ENCODE measurements at places on chromosomes 7 and 10. TPM values are rescaled to one million over a fixed set of nuclear protein-coding genes. Genes with fewer than 3 reads are reported as not detected.

The TFEC gene
- not detected for total RNA-seq

The KLF14 gene
- total RNA-seq: not detected

The AKR1B15 gene
- not detected for total RNA-seq

The CALML3 gene
- not detected for total RNA-seq

The WNT2 gene
- total RNA-seq: not detected

The GJD4 gene
- total RNA-seq: not detected

DNA sequence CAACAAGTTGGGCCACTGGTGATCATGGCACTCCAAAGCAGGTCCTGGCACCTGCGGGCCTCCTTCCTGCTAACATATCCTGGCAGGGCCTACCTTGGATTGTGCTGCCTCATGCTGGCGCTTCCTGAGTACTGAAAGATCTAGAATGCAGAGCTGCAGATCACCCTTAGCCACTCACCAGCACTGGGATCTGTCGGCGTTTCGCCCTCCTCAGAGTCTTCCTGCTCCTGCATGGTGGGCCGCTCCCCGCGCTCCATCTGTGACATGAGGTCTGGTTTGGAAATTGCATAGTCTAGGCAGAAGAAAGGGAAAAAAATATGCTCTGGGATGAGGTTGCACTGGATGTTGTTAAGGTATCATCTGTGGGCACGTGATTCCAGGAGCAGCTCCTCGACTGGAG is 10.0 kb downstream of the ZNF777 start:
- DNase-seq: no peak

GRCh38 chr7:139572071-139572470 is 48.6 kb downstream of the CLEC2L start:
- DNase-seq: no peak

DNA sequence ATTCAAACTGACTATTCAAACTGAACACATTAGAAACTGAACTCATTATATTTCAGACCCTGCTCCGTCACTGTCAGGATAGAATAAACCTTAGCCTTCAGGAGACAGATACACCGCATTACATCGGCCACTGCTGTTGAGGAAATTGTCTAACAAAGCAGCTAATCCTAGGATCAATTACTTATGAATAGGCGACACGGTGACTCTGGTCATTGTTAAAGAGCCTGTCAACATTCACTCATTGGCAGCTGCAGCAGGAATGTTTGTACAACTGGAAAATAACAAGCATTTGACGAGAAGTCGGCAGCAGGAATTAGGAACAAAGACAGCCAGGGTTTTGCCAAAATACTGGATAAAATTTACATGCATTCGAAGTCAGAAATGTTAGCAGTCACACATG is 112.0 kb upstream of the MKX start:
- peak; percentile 23 for DNase-seq

Measured in GM23338 (cell line).